ENCODE measurements at places on chromosomes 4 and X. TPM values are rescaled to one million over a fixed set of nuclear protein-coding genes. Genes with fewer than 3 reads are reported as not detected.

GRCh38 chr4:109614015-109614414 is 54.0 kb downstream of the MCUB start:
- no peak for DNase-seq

Gene COL4A6
- total RNA-seq = not detected

Gene CENPVL2
- total RNA-seq = not detected

Gene CAMK2D
- total RNA-seq = 55.9 TPM

DNA sequence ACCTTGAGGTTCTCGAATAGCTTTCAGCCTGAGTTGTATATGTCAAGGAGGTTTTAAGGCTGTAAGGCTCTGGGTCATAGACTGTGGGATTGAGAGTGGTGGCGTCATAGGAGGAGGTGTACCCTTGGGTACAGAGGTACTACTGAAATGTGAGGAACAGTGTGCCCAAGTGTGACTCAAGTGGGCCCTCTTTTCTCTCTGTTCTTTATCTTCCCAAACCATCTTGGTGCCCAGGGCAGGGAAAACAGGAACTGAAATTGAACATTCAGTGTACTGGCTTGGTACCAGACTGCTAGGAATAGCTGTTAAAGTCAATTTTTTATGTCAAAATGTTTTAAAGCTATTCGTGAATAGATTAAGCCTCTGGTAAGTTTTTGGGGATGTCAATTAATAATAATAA is 136.2 kb upstream of the RPS6KA3 start:
- no peak for DNase-seq

Gene RTL9
- not detected for total RNA-seq

- DNase-seq = peak; percentile 9
These were observed 511 bp downstream of the GABRB1 start for GRCh38 chr4:47031751-47032404.

Gene HTR2C
- total RNA-seq = not detected

Gene GATA1
- not detected for total RNA-seq

Gene GAGE1
- total RNA-seq = not detected

Gene ZXDB
- 16.6 TPM for total RNA-seq

Gene NALF2
- total RNA-seq = not detected

DNA sequence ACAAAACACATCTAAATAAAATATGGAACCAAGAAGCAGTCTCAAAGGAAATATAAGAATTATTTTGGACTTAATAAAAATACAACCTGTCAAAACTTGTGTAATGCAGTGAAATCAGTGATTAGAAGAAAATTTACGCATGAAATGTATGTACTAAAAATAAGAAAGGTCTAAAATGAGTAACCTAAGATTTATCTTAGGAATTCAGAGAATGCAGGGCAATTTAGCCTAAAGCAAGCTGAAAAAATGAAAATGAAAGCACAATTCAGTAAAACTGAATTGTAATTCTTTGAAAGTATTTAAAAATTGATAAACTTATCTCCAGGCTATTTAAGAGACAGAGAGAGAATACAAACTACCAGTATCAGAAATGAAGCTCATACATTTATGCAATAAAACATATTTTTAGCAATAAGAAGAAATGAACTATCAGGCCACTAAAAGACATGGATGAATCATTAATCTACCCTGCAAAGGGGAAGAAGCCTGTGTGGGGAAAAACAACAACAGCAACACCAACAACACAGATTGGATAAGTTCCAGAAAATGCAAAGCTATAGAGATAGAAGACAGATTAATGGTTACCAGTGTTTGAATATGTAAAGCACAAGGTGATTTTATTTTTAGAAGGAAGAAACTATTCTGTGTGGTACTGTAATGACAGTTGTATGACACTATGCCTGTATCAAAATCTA is 442.0 kb upstream of the ADGRL3 start:
- DNase-seq = no peak

Gene HTATSF1
- 17.9 TPM for total RNA-seq

GRCh38 chrX:120604361-120604782 is 471 bp downstream of the MCTS1 start:
- peak; percentile 50 for DNase-seq

Gene PPEF2
- 0.24 TPM for total RNA-seq

GRCh38 chrX:37895795-37896510 is 48.6 kb upstream of the DYNLT3 start:
- no peak for DNase-seq

Gene CENPVL1
- not detected for total RNA-seq

- DNase-seq = no peak
These were observed 353.1 kb upstream of the NR3C2 start for GRCh38 chr4:148795156-148795864.

GRCh38 chrX:122046226-122046625 is 998.8 kb downstream of the GLUD2 start:
- no peak for DNase-seq

Gene EDNRA
- not detected for total RNA-seq

GRCh38 chrX:111719426-111720210 is 38.6 kb downstream of the ALG13 start:
- no peak for DNase-seq

- no peak for DNase-seq
These were observed 27.2 kb downstream of the HPF1 start for GRCh38 chr4:169730564-169730963.

Gene C4orf50
- total RNA-seq = 0.02 TPM

DNA sequence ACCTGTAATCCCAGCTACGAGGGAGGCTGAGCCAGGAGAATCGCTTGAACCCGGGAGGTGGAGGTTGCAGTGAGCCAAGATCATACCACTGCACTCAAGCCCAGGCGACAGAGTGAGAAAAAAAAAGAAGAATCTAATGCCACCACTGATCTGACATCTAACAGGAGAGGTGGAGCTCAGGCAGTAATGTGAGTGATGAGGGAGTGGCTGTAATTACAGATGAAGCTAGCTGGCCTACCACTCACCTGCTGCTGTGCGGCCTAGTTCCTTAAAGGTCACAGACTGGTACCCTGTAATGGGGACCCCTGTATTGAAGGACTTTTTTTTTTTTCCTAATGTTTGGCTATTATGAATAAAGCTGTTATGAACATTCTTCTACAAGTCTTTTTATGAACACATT is 25.3 kb upstream of the GABRE start:
- DNase-seq = no peak

Gene PDLIM3
- 0.07 TPM for total RNA-seq

DNA sequence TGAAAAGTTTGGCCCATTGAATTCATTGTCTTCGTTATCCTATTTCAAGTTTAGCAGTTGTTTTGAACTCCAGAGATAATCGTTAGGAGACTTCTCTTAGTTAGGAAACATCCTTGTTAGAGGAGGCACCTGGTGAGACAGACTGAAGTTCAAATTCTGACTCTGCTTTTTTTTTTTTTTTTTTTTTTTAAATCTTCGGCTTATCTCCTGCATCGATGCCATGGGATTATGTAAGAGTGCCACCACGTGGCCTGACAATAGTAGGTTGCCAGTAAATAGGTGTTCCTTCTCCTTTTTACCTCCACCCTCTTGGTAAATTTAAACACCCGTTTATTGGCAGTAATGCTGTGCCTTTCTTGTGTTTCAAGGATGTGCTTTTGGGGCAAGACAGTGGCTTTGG is 149.3 kb downstream of the SOWAHB start:
- DNase-seq = peak; percentile 44

Gene PDE6B
- 15.1 TPM for total RNA-seq

Gene COX18
- 12.7 TPM for total RNA-seq

Gene MMRN1
- total RNA-seq = 0.49 TPM

Gene USP51
- 3.2 TPM for total RNA-seq

DNA sequence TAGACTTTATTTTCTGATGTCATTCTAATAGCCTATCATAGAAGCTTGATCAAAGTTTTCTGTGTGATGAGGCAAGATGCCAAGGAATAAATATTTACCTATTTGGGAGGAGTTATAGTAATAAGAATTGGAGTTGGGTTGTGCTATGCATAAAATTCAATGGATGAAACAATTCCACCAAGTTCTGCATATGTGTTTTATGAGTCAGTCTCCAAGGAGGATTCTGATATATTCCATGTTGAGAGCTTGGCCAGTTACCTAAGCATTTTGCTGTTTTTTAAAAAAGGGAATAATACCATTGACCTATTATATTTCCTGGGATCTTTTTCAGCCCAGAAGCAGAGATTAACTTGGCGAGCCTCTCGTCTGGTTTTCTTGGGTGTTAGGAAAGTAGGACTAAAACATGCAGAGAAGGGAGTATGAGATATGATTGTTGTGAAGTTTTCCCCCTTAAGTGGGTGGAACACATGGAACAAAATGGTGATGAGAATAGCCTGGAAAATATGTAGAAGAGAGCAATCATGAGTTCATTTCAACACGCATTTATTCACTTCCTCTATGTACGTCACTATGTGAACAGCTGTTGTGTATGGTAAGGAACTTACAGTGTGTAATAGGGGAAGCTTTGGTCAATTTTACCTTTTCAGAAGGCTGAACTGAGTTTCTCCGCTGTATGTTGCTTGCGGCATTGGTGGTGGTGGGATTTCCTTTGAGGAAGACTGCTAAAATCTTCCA is 39.2 kb downstream of the POLA1 start:
- DNase-seq = no peak

DNA sequence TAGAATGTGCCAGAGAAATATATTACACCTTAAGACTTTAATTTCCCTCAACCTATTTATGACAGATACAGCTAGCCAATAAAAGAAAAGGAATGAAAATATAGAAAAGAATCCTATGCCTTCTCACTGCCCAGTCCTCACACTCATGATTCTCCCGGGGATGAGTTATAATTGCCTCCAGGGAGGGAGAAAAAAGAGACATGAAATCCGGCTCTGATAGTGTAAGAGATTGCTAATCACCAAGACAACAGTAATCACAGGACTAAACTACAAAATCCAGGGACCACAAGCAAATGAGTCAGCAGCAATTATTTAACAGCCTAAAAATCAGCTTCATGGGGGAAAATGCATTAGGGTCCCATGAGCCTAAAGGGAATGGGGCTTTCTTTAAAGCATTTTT is 95.9 kb upstream of the DUSP21 start:
- no peak for DNase-seq

DNA sequence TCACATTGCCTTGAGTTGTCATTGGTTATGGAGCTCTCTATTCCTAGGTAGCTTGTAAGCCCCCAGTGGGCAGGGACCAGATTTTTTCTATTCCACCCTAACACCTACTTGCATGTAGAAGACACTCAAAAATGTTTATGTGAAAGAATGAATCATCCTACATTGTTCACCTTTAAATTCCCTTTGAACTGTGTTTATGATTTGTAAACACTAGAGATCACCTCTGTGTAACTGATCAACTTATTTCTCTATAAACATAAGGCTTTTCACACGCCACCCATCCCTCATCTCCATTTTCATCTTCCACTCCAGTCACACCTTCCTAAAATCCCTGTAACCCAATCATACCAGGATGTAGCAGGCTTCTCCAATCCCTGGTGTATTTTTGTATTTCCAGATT is 142.6 kb upstream of the LEF1 start:
- DNase-seq = no peak

Gene ZFP42
- total RNA-seq = not detected

DNA sequence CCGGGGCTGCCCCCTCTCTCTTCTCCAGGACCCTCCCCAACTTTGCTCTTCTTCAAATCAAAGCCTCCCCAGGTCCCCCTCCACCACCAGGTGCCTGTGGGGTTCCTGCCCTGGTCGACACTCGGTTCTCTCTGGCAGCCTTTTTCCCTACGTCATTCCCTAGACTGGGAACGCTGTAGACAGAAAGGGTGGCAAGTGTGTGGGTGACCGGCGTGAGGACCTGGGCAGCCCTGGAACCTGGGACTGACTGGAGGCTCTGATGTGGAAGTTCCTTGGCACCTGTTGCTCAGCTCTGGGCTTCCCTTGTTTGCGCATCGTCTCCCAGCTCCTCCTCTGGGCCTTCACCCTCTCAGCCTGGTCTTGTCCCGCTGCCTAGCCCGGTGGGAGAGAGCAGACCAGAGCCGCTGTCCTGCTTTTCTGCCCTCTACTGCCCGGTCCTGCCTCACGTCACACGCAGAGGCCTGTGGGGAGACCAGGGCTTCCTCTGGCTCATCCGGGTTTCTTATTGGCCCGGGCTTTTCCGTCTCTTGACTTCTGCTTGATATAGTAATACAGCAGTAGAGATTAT is 1.3 kb downstream of the TACC3 start:
- no peak for DNase-seq

Gene CDX4
- total RNA-seq = not detected

Gene COX7B2
- not detected for total RNA-seq

DNA sequence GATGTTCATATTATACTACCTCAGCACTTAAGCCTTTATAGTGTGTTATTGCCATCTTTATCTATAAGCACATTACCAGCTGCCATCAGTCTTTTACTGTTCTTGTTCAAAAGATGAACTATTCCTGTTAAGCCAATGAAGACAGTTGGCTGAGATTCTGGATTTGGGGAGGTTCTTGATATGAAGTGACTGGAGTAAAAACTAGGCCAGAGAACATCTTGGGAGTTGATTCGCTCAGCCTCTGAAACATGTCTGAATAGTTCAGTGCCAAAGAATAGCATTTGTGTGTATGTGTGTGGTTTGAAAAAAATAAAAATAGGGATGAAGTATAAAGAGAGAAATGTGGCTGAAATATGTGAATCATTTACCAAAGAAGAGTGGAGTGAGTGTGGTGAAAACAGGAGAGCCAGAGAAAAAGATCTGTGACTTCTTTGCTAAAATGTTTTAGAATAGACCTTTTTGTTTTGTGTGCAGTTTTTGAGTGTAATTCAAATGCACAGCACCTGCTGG is 15.2 kb downstream of the EXOC1 start:
- no peak for DNase-seq

Gene SPIN2B
- 23.5 TPM for total RNA-seq

GRCh38 chr4:180909279-180909678 is 1333.9 kb upstream of the TENM3 start:
- DNase-seq = no peak

- DNase-seq = no peak
These were observed 1044.2 kb upstream of the FTHL17 start for GRCh38 chrX:32116047-32116446.

DNA sequence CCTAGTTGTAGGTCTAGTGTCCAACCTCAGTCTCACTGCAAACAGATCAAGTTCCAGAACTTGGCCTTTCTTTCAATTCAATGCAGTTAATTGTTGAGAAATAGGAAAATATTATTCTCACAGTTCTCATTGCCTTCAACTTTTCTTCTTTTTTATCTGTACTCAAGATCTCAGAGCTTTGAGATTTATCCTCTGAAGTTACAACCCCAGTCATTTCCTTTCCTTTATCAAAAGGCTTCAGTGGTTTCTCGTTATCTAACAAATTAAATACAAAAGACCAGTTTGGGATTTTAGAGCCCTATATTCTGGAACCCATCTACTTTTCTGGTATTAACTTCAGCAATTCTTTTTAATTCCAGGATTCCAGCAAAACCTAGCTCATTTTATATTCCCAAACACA is 130.2 kb downstream of the TMA16 start:
- DNase-seq = no peak

- peak; percentile 44 for DNase-seq
These were observed 42.2 kb downstream of the SH2D1A start for GRCh38 chrX:124388562-124388961.

DNA sequence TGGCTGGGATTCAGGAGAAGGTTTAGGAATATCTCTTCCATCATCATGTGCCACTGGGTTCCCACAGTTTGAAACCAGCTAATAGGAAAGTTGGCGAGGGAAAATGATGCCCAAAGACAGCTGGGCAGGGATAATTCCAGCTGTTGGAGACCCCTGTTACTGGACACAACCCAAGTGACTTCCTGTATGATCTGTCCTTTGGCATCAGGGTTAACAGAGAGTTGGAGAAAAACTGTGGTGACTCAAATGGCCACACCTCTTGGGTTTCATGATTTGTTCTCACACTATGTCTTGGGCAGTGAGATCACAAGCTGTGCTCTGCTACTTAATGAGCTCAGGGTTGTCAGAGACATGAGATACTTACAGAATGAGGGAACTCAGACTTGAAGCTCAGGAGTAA is 3.8 kb downstream of the FGF16 start:
- no peak for DNase-seq
